H54 (cell line): ENCODE measurements at places on chromosomes 3 and 15.
A peak's percentile ranks its signal among the peaks of the same experiment; 100 is the strongest.

DNA sequence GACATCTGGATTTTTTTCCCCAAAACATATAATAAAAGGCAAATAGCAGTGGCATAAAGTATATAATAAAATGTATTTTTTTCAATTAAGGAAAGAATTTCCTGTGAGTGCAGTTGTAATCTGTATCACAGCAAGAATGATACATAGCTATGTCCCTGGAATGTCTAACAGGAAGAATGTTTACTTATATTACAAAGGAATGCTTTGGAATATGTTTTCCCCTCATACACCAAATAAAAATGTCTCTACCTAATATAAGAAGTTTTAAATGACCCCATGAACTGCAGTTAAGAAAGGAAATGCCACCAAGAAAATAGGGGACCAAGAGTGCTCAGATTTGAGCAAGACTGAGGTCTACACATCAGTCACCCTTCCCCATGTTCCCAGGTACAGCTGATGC is 38.0 kb upstream of the ATP11B start:
- DNase-seq: no peak

- DNase-seq: no peak
Observed at GRCh38 chr15:58147171-58147611, 9.0 kb downstream of the AQP9 start.

DNA sequence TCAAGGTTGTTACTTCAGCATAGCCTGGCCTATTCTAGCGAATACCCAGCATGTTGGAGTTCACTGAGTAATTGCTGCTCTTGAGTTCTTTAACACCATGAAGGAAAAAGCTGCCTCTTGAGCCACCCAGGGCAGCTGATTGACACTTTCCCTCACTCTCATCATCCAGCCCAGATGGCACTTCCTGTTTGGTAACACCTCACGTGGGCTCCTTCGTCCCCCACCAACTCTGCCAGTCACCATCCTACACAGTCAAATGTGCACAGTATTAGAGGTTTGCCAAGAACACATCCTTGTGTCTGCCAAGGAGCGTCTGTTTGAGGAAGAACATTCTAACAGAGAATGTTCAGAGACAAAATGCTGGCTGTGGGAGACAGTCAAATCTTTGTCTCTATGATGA is 266.3 kb downstream of the RPLP1 start:
- no peak for DNase-seq

GRCh38 chr15:75606711-75607699 is 18.5 kb downstream of the SNUPN start:
- DNase-seq: no peak

DNA sequence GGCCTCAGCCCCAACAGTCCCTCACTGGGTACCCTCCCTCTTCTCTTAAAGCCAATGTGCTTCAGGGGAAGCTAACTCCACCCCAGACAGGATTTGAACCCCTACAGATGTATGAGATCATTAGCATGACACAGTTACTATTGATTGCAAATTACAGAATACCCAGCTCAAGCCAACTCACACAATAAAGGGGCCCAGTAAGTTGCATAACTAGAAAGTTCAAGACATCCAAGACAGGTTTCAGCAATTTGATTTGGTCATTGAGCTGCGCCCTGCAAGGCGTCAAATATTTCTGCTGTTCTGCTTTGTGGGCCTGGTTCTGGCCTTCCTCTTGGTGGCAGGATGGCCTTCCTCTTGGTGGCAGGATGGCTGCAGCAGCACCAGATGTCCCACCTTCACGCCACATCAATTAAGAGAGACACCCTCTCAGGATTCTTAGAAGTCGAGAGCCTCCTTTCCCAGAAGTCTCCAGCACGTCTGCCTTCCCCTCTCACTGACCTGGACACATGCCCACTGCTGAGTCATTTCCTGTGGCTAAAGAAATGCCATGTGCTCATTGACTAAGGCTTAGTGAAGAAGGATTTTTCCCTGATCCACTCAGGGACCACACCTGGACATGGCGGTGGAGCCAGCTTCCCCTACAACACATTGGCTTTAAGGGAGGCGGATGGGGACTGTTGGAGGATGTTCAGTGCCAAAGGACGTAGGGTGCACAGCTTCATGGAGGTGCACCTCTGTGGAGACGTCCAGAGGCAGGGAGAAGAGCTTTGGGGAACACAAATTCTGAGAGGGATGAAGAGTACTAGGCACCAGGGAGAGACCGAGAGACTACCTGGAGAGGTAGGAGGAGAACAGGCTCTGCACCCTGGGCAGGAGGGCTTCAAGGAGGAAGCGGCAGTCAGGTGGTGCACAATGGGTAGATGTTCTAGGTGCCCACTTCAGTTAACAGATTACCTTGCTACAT is 49.1 kb downstream of the DNASE1L3 start:
- peak; percentile 82 for DNase-seq

GRCh38 chr3:169053427-169053826 is 610.1 kb downstream of the MECOM start:
- DNase-seq: no peak

- no peak for DNase-seq
Observed at GRCh38 chr15:29021857-29022256, 136.1 kb downstream of the APBA2 start.

DNA sequence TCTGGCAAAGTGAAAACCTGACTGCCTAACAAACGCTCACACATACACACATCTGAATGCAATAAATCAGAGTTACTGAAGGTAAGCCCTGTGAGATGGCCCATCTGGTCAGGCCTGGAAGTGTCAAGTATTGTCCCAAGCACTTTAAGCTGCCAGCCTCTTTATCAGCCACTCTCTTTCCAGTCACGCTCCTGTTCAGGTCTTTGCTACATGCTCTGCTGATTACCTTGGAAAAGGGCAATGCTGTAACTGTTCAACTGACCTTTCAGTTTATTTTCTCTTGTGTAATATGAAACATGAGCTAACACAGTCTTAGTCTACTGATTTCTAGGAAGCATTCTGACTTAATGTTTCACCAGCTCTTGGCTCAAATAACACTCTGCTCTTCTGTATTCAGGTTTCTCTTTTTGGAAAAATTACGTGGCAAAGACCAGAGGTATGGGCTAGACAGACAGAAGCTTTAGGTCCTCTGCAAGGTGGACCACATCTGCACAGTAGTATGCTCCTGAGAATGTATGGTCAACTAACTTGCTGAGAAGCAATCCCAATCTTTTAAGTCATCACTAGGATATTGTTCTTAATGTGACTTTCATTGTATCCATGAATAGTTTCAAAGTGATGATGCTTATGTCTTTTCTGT is 44.5 kb downstream of the GBE1 start:
- no peak for DNase-seq

DNA sequence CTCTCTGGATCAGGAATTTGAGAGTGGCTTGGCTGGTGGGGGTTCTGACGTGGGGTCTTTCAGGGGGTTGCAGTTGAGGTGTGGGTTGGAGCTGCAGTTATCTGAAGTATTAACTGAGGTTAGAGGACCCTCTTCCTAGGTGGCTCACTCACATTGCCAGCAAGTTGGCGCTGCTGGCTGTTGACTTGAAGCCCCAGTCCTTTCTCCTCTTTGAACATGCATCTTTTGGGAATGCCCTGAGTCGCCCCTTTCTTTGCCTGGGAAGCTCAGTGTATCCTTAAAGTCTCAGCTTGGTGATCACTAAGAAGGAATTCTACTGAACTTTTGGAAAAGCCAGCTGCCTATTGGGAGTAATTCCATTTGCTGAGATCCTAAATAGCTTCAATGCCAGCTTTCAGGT is 13.0 kb upstream of the AMOTL2 start:
- no peak for DNase-seq

- no peak for DNase-seq
Observed at GRCh38 chr3:156131799-156132198, 11.4 kb downstream of the KCNAB1 start.

DNA sequence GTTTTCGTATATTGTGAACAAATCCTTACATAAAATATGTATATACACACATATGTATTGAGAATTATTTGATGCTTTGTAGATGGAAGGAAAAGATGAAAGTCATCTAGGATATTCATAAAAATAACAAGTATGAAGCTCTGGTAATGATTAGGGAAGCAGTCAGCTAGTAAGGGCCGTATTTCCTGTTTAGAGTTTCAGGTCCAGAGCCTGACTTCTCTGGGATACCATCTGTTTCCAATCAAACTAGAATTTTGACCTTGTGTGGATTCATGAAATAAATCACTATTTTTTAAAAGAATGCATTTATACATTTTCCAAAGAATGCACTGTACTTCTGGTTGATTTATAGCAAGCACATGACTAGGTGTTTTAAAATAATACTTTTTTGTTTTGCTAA is 156.1 kb upstream of the CGNL1 start:
- DNase-seq: no peak
